Inflammatory macrophage treated with lipopolysaccharide for 4 hours (primary cell): ENCODE measurements at places on chromosomes 2 and 18.

GRCh38 chr18:31603315-31603714 lies 11.6 kb downstream of the TTR start:
- DNase-seq, result peak; percentile 32

GRCh38 chr2:104660991-104661390 lies 192.9 kb upstream of the POU3F3 start:
- no peak for DNase-seq

DNA sequence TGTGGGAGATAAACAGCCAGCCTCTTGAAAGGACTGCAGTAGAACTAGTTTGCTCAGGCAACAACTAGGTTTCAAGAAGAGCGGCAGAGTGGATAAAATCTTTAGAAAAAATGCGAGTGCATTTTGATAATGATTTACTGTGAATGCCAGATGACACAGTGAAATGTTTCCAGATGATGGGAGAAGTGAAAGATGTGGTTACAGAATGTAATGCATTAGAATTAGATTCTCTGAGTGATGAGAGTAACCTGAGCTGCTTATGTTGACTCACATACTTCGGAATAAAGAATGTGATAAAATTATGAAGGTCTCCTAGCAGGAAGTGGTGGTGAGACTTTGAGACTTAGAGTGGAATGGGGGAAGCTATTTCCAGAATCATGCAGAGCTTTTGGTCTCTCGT lies 184.3 kb downstream of the GULP1 start:
- no peak for DNase-seq

GRCh38 chr2:106982350-106982749 lies 96.4 kb upstream of the ST6GAL2 start:
- DNase-seq, result no peak

GRCh38 chr2:197324801-197325200 lies 14.2 kb upstream of the ANKRD44 start:
- DNase-seq, result no peak

GRCh38 chr2:173090973-173091660 lies 15.5 kb downstream of the MAP3K20 start:
- DNase-seq, result no peak

DNA sequence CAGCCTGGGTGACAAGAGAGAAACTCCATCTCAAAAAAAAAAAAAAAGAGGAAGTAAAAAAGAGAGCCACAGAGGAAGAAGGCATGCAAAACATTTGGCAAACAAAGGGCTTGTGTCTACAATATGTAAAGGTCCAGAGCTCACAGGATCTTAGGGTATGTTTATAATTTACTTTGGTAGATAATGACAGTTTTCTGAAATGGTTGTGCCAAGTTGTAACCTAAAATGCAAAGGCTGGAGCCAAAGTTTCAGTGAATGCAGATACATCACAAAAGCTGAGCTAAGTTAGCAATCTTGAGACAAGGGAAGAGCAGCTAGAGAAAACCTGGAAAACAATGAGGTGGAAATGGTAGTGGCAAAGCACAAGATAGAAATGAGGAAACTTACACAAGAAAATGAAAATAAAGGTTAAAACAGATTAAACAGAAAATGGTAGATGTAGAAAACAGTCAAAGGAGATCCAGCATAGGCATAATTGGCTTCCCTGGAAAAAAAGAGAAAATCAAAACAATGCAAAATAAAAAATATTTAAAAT lies 77.5 kb upstream of the HK2 start:
- peak; percentile 60 for DNase-seq

DNA sequence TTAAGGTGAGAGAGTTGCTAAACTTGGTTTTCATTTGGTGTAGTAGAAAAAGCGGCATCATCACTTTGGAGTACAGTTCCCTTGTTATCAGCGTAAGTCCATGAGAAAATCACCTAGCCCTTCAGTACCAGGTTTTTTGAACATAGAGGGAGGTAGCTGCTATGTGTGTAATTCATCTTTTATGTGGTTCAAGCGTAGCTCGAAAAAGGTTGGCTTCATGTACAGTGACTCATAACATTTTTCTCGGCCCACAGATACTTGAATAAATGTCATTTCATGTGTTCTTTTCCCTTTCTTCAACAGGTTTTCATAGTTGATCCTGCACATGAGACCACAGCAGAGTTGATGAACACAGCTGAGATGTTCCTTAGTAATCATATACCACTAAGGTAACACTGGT lies 43.6 kb downstream of the UGGT1 start:
- no peak for DNase-seq

DNA sequence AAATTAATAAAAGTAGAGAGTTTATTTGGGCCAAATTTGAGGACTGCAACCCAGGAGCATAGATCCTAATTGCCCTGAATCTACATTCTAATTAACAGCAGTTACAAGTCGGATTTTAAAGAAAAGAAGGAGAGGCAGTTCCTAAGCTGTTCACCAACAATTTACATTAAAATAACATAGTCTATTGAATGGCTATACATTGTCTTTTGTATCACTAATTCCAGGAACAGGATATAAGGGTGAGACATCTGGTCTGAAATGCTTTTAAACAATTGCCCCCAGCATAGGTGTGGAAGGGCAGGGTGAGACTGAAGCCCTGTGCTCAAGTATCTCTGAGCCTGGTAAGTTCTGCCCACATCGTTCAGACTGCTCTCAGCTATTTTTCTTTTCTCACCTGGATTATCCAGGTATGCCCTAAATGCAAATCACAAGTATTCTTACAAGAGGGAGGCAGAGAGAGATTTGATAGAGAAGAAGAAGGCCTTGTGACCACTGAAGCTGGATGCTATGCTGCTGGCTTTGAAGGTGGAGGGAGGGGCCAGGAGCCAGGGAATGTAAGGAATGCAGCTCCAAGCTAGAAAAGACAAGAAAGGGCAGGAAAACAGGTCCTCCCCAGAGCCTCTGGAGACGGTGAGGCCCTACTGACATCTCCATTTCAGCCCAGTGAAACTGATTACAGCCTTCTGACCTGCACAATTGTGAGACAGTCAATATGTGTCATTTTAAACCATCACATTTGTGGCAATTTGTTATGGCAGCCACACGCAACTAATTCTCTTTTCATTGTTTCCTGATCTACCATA lies 189.4 kb upstream of the ARL4C start:
- no peak for DNase-seq
